ENCODE measurements at places on chromosomes 16 and 17. TPM values are rescaled to one million over a fixed set of nuclear protein-coding genes. Genes with fewer than 3 reads are reported as not detected.

GRCh38 chr16:52462816-52463215, 84.1 kb downstream of the TOX3 start:
- no peak for DNase-seq

IL21R gene
- 1.2 TPM for total RNA-seq

- no peak for DNase-seq
These were observed at the start of gene LAT for GRCh38 chr16:28984619-28985135. LAT (plus strand) TSS chr16:28985052; CDS start chr16:28985418, 366 bp downstream.

- no peak for DNase-seq
These were observed 63.0 kb upstream of the CES5A start for GRCh38 chr16:55938126-55938525.

- no peak for DNase-seq
These were observed 25.0 kb upstream of the SBK1 start for GRCh38 chr16:28267356-28267755.

CACNG5 gene
- not detected for total RNA-seq

- DNase-seq, result peak; percentile 56
These were observed 15.2 kb downstream of the GALK1 start for GRCh38 chr17:75749545-75750389.

DNA sequence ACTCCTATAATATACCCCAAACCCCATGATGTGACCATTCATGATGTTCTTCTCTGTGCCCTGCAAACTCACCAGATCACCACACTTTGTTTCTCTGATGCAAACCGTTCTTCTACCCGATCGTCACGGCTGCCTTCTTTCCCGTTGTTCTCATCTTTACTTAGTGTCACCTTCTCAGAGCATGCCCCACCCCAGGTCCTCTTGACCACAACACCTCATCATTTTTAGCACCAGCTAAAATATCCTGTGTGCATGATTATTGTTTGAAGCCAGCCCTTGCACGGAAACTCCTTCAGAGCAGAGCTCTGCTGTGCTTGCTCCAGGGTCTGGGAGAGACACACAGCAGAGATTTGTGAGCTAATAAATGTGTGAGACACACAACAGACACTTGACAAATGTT, 38.9 kb upstream of the CREBBP start:
- DNase-seq, result no peak

CYB5B gene
- total RNA-seq, result 135 TPM

TMEM238L gene
- not detected for total RNA-seq

GRCh38 chr16:8585041-8585440, 5.3 kb downstream of the TMEM114 start:
- DNase-seq, result no peak

MYOCD gene
- 7.9 TPM for total RNA-seq

DNA sequence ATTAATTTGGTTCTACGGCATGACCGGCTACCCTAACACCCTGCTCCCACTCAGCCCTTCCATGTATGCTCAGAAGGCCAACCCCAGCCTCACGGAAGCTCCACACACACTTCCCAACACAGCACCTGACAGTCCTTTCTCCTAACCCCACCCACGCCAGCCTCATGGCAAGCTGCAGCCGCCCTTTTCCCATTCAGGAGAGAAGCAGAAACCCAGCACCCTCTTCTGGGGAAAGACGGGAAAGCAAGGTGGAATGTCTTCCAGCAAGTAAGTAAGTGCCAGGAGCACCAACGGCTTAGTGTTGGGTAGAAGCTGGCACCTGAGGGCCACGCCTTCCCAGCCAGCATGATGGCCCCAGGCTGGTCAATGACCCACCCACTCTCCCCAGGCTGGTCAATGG, 32.1 kb downstream of the ABR start:
- DNase-seq, result peak; percentile 43

GRCh38 chr17:56020369-56020768, 132.9 kb upstream of the ANKFN1 start:
- DNase-seq, result no peak

AANAT gene
- total RNA-seq, result not detected

- no peak for DNase-seq
These were observed 30.2 kb upstream of the EMP2 start for GRCh38 chr16:10610499-10611184.

- no peak for DNase-seq
These were observed 9.6 kb upstream of the FBF1 start for GRCh38 chr17:75950421-75950820.

ITGAD gene
- not detected for total RNA-seq

- no peak for DNase-seq
These were observed 33.0 kb upstream of the TMEM97 start for GRCh38 chr17:28285965-28286364.

DNA sequence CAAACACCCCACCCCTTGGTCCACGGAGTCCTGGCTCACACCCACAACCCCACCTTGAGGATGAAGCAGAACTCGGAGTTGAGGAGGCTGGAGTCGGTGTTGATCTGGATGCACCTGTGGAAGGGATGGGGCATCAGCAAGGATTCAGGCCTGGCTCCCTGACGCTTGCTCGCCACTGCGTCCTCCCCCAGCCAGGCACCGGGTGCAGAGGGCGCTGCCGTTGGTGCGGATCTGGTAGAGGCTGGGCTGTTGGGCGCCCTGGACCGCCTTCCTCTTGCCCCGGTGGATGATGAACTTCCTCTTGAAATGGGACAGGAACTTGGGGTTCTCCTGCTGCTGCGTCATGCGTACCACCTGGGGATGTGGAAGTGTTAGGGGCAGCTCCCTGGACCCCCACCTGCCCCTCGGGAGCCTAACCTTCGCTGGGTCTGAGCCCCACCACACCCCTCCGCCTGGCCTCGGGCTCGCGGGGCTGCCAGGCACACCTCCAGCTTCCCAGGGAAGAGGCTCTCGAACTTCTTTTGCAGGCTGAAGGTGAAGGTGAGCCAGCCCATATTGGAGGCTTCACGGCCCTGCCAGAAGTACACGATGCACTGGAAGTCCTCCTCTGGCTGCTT, 12.3 kb downstream of the FLII start:
- DNase-seq, result no peak

CPNE7 gene
- 19.4 TPM for total RNA-seq

GRCh38 chr17:60959696-60960095, 282.0 kb downstream of the BCAS3 start:
- no peak for DNase-seq

GRCh38 chr16:74053312-74053711, 243.3 kb upstream of the PSMD7 start:
- DNase-seq, result no peak

TOX3 gene
- not detected for total RNA-seq

ZP2 gene
- not detected for total RNA-seq

DNA sequence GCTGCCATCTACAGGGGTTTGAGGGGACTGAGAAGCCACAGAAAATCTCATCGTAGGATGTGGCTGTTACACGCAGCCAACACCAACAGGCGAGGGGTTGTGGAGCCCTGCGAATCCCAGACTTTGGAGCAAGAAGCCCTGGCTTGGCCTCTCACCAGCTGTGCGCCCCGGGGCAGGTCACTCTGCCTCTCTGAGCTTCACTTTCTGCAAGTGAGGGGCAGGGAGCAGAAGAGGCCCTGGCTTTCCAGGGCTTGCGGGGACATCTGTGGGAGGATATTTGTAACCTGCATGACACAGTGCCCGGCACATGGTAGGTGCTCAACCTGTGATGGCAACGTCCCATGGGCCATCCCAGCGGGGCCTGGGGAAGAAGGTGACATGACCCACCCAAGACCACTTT, 32.9 kb upstream of the CIBAR2 start:
- DNase-seq, result no peak

DNA sequence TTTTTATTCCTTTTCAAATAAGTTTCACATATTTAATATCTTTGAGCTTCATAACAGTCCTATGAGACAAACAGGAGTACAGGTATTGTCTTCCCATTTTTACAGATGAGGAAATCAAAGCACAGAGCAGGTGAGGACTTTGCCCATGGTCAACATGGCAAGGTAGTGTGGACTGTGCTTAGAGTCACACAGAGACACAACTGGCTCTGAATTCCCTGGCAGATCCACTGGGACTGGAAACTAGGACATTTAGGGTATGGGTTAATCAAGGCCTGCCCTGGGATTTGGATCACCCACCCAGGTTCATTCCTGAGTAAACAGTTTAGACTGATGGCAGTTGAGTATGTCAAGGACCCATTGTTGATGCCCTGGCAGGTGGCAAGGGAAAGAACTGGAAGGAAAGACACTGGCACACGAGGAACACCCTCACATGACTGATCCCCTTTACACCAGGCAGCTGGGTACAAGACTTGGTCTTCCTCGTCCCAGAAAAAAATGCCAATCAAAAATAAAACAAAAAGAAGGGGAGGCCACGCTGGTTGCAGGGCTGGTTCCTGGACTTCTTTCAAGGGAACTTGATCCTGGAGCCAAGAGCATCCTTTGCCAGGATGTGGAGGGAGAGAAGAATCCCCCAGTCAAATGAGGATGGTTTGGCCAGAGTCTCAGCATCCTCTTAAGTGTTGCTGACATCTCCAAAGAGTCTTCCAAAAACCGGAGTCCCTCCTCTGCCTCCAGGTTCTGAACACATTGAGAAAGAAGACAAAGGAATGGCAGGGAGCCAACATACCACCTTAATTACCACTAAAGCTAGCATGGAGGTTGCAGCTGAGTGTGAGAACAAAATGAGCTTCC, 34.9 kb downstream of the CHD9 start:
- DNase-seq, result no peak

GRCh38 chr16:48057048-48057447, 98.7 kb downstream of the ABCC12 start:
- no peak for DNase-seq

OTOP2 gene
- total RNA-seq, result not detected
